ENCODE measurements at places on chromosomes 1 and 21.
A peak's percentile ranks its signal among the peaks of the same experiment; 100 is the strongest.

- DNase-seq, result no peak
Measured at GRCh38 chr1:80656014-80656636, 1144.6 kb upstream of the ADGRL2 start.

DNA sequence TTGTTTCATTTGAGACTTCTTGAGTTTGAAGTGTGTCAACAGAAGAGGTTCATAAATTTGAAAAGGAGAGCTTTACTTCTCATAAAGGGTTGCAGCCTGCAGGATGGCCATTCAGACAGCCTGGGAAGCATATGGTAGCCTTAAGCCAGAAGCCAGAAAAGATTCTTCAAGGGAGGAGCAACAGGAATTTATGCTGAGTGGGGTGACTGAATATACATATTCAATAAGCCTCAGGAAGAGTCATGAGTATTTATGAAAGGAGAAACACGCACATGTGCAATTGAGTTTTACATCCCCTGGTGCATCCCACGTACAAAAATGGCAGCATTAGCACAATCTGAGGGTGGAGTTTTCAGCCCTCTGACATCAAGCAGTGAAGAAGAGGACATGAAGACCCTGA lies 290.2 kb downstream of the KCTD3 start:
- no peak for DNase-seq

- DNase-seq, result no peak
Measured at GRCh38 chr1:116956378-116956777, 45.2 kb upstream of the CD101 start.

- no peak for DNase-seq
Measured at GRCh38 chr1:24871306-24871901, 58.7 kb downstream of the RUNX3 start.

- no peak for DNase-seq
Measured at GRCh38 chr1:204266504-204267034, 52.8 kb upstream of the GOLT1A start.

DNA sequence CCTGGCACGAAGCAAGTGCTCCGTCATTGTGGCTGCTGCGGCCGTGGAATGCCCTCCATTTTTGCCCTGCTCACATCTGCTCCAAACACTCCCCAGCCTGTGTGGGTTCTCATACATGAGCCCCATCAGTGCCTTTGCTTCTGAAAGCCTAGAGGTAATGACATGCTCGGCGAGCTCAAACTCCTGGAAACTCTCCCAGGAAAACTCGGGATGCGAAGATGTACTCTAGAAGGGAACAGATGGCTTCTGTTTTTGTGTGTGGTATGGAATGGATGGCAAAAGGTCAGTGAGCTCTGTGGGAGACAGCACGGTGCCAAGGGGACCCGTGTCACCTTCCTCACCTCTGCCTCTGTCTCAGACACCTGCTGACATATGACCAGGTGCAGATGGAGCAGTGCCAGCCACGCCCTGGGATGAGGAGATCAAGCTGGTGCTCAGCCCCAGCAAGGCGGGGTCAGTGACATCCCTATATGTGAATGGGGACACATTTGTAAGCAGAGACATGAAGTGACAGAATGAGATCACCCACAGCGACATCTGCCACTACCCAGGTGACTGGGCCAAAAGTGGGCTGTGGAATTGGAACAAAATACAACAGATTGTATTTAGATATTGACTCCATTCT lies 84.1 kb upstream of the COX20 start:
- DNase-seq, result no peak

- no peak for DNase-seq
Measured at GRCh38 chr1:232260861-232261260, 369.1 kb downstream of the SIPA1L2 start.

DNA sequence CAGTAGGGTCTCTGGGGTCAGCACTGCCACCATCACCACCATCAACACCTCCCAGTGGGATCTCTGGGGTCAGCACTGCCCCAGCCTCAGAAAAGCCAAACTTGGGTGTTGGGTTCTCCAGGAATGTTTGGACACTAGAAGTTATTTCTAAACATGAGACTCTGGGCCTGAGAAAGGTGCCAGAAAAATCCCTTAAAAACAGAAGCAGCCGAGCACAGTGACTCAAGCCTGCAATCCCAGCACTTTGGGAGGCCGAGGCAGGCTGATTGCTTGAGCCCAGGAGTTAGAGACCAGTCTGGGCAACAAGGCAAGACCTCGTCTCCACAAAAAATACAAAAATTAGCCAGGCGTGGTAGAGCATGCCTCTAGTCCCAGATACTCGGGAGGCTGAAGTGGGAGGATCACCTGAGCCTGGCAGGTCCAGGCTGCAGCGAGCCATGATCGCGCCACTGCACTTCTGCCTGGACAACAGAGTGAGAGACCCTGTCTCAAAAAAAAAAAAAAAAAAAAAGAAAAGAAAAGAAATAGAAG lies 470 bp downstream of the PTAFR start:
- DNase-seq, result no peak

GRCh38 chr1:81304187-81304586 lies 496.5 kb upstream of the ADGRL2 start:
- no peak for DNase-seq

GRCh38 chr1:22815421-22816066 lies 104.9 kb downstream of the EPHB2 start:
- peak; percentile 43 for DNase-seq

GRCh38 chr1:32801096-32801715 lies 16.0 kb downstream of the YARS1 start:
- DNase-seq, result no peak

- DNase-seq, result no peak
Measured at GRCh38 chr1:203536575-203536974, 42.6 kb downstream of the OPTC start.

GRCh38 chr1:27360159-27361043 lies 6.4 kb downstream of the MAP3K6 start:
- DNase-seq, result no peak

GRCh38 chr1:10687251-10687651 lies 109.2 kb downstream of the CASZ1 start:
- DNase-seq, result no peak

DNA sequence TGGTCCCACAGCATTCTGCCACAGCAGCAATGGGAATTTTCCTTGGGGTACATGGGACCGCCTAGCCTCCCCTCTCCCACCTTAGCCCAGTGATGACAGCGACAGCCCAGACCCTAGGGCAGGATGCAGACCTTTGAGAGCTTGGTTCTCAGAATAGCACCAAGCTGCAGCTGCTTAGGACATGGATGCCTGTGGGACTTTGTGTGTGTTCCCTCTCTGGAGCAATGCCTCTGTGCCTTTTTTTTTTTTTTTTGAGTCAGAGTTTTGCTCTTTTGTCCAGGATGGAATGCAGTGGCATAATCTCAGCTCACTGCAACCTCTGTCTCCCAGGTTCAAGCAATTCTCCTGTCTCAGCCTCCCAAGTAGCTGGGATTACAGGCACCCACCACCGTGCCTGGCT lies 44.2 kb upstream of the AK4 start:
- no peak for DNase-seq

- DNase-seq, result no peak
Measured at GRCh38 chr1:217494767-217495166, 136.1 kb downstream of the GPATCH2 start.

GRCh38 chr1:248873993-248874533 lies 15.2 kb upstream of the ZNF692 start:
- peak; percentile 53 for DNase-seq

- no peak for DNase-seq
Measured at GRCh38 chr1:62988867-62989266, 204.9 kb downstream of the ATG4C start.

DNA sequence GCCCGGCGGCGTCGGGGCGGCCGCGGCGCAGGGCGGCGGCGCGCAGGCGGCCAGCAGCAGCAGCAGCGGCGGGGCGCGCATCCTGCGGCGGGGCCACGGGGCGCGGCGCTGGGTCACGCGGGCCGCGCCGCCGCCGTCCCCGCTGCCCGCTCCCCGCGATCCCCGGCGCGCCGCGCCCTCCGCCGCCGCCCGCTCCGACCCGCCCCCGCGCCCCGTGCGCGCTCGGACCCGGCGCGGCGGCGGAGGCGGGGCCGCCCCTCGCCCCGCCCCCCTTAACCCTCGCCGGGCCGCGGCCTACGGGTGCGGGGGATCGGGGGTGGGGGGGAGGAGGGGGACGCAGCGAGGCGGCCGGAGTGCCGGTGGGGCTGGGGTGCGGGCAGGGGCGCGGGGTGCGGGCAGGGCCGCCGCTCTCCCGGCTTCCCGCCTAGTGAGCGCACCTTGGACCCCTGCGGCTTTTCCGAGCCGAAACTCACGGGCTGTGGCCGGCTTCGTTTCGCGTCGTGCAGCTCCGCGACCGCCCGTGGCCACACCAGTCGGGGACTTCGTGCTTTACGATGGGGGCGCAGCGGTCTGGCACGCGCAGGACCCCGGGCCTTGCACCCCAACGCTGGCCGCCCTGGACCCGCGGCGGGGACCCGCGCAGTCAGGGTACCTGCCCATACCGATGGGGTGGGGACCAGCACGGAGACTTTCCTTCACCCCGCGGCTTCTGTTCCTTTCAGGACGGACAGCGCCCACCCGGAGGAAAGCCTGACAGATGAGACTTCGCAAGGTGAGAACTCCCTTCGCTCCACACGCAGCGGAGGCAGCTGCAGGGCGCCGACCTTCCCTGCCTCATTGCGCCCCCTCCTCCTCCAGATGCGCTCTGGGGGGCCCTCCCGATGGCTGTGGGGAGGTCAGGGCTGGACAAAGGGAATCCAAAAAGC lies at the start of gene FNDC10:
Gene FNDC10 (minus strand): TSS at position 201 of the 926 bp plus-strand sequence. CDS start 120 bp downstream, at position 81.
- DNase-seq, result no peak

- no peak for DNase-seq
Measured at GRCh38 chr1:201718346-201719202, 110.4 kb upstream of the IPO9 start.

DNA sequence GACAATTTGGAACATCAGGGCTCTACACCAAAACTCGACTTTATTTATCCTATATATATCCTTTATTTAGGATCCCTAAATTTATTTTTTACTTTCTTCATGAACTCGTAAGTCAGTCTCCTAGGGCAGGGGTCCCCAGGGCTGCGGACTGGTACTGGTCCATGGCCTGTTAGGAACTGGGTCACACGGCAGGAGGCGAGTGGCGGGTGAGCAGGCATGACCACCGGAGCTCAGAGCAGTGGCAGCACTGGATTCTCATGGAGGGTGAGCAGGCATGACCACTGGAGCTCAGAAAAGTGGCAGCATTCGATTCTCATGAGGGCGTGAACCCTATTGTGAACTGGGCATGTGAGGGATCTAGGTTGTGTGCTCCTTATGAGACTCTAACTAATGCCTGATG lies 427.0 kb downstream of the SMYD3 start:
- no peak for DNase-seq

GRCh38 chr1:181033799-181034451 lies at the start of gene MR1:
Gene MR1 (plus strand): TSS chr1:181033983. CDS start chr1:181034008, 25 bp downstream.
- no peak for DNase-seq

DNA sequence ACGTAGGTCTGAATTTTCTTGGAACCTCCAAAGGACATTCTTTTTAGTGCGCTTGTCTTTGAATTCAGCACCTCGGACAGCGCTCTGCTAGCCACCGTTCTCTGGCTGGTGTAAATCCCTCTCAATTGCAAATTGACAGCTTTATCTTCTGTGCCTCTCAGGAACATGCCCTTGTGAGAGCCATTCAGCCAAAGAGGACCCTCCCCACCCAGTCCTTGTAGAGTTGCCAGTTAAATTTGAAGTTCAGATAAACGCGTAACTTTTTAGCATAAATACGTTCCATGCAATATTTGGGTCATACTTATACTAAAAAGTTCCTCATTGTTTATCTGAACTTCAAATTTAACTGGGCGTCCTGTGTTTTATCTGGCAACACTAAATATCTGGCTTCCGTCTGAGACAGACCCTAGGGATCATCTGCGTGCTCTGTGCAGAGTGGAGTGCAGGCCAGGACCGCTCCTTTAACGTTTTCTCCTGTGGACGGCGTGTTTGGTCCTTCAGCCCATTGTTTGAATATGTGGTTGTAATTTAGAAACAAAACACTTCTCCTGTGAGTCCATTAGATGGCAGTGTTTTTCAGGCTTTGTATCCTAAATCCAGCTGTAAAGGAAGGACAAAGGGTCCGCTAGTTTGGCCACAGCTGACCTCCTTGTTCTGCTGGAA lies 7.0 kb downstream of the KCNAB2 start:
- peak; percentile 48 for DNase-seq

DNA sequence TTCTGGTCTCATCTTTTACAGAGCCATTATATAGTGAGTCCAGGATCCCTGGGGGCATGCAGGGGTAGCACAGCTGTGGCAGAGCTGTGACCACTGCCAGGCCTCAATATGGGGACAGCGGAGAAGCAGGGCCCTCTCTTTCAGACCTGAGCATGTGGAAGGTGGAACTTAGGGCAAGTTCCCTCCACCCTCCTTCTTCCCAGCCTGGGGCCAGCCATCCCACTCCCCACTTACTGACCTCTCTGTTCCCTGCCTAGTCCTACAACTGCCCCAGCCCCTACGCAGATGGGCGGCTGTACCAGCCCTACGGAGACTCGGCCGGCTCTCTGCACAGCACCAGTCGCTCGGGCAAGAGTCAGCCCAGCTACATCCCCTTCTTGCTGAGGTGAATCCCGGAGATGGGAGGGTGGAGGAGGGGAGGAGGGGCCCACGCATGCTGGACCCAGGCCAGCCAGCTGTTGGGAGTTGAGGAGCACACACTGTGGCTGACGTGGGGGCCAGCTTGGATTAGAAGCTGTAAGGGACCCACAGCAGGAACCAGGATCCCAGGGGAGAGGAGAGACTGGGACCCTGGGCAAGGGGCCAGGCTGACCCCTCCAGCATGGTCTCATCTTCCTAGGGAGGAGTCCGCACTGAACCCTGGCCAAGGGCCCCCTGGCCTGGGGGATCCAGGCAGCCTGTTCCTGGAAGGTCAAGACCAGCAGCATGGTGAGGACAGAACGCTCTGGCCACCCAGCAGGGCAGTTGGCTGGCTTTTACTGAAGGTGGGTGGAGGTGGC lies 10.7 kb downstream of the PSRC1 start:
- no peak for DNase-seq

- no peak for DNase-seq
Measured at GRCh38 chr21:45267390-45267760, 20.3 kb downstream of the POFUT2 start.

Measured in tibial nerve (tissue), 4 donors.